Stimulated activated CD8-positive, alpha-beta memory T cell treated with anti-CD3 and anti-CD28 coated beads, Interleukin-4, amount 100 ng/mL, for 4 hours (primary cell): ENCODE measurements at places on chromosomes 7 and 10.

DNA sequence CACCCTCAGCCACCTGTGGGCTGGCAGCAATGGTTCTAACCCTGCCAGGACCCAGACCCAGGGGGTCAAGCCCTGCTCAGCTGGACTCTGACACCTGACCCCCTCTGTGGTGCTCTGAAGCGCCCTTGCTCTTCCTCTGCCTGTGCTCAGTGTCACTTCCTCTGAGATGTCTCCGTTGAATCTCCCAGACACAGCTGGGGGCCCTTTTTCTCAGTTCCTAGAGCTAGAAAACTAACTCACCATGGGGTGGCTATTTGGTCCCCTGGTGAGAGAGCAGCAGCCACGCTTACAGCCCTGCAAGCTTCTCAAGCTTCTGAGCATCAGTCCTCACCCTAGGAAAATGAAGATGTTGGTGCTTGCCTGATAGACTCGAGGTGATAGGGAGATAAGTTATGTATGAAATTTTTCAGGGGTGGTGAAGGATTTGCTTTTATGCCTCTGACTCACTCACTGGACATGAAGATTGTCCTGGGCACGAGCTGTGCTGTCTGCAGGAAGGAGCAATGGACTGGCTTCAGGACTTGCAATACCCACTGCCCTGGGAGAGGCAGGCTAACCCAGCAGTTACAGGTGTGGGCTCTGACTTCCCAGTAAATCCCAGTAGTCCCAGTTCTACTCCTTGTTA is 29.6 kb downstream of the COL13A1 start:
- no peak for DNase-seq

DNA sequence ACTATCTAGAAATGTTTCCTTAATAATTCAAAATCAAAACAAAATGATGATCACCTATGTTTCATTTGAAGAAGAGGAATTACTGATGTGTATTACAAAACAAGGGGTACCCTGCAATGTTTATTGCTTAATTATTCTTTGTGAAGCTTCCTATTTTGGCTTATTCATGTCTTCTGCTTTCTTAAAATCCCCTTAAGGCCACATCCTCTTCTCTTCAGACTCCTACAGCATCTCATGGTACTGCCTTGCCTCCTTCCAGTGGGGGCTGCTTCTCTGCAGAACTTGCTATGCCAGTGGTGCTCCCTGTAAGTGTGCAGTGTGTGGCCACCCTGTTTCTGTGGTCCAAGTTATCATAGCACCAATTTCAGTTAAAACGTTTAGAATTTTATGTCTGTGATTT is 35.0 kb downstream of the CCDC146 start:
- DNase-seq, result no peak

DNA sequence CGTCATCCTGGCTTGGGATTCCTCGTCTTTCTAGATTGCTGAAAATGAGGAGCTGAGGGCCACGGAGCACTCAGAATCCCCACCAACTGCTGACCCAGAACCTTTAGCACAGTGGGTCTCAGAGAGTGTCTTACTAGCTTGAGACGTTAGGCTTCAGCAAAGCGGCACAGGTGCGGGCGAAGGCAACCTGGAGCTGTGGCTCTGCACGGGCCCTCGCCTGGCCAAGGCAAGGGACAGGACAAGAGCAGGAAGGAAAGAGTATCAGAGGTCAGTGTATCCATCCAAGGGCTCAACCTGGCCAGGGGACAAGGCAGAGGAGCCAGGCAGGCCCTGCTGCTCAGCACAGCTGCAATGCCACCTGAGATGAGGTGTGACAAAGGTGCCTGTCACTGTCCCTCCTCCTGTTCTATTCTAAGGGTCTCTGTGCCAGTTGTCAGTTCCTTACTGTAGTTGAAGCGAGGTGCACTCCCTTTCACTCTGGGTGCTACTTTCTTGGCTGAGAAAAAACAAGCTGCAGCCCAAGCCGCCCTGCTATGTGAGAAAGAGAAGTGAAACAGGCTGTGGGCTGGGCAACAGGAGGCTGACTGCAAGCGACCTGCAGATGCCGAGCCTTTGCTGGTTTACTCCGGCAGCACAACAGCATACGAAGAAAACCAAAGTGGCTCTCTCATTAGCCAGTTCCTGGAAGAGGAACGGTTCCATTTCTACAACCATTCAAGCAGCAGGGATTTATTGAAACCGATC is 33.3 kb upstream of the KDM7A start:
- DNase-seq, result no peak

- no peak for DNase-seq
Measured at GRCh38 chr7:7421826-7422225, 113.8 kb downstream of the COL28A1 start.

DNA sequence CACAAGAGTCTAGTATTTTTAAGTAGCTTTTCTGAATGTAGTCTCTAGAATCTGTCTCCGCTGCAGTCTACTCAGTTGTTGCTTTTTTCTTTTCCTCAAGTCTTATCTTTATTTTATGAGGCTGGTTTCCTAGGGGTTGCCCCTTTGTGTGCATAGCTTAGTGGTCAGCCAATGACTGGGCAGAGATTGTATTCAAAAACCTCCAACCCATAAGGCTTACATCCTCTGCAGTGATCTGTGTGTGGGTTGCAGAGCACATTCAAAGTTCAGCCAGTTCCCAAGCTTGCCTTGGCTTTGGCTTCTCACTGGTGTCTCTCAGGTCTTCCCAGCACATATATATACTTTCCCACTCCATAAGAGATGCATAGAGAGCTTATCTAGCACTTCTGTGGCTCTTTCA is 160.0 kb upstream of the TCF7L2 start:
- DNase-seq, result no peak

GRCh38 chr7:19369182-19369581 is 224.0 kb upstream of the FERD3L start:
- DNase-seq, result no peak

- DNase-seq, result no peak
Measured at GRCh38 chr7:97094284-97094930, 23.1 kb upstream of the SDHAF3 start.

- no peak for DNase-seq
Measured at GRCh38 chr7:100585511-100586265, at the start of gene LRCH4. Gene LRCH4, minus strand, starts transcription at chr7:100586129. Its CDS starts 29 bp downstream, at chr7:100586100.

- no peak for DNase-seq
Measured at GRCh38 chr10:21399392-21400035, 126.0 kb downstream of the SKIDA1 start.

DNA sequence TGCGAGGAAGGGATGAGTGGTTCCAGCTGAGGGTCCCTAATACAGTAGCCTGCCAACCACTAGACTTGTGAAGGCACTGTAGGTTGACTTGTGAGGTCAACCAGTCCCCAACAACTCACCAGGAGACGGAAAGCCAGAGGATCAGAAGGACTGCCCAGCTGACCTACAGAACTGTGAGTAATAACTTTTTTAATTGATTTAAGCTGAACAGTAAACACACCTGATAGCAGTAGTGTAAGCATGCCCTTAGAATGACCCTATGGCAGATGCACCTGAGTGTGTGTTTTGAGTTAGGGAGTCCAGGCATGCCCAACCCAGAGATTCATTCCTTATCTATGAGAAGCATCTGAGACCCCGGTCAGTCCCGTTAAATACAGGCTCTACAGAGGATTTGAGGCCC is 14.1 kb downstream of the PRLHR start:
- no peak for DNase-seq

DNA sequence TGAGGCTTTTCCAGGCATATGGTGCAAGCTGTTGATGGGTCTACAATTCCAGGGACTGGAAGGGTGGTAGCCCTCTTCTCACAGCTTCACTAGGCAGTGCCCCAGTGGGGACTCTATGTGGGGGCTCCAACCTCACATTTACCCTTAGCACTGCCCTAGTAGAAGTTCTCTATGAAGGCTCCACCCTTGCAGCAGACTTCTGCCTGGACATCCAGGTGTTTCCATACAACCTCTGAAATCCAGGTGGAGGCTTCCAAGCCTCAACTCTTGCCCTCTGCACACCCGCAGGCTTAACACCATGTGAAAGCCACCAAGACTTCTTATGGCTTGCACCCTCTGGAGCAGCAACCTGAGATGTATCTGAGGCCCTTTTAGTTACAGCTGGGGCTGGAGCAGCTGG is 87.8 kb downstream of the ZNF777 start:
- no peak for DNase-seq

- no peak for DNase-seq
Measured at GRCh38 chr10:8138471-8138870, 84.0 kb downstream of the GATA3 start.

- no peak for DNase-seq
Measured at GRCh38 chr7:65004575-65004974, 1.9 kb downstream of the ERV3-1 start.

DNA sequence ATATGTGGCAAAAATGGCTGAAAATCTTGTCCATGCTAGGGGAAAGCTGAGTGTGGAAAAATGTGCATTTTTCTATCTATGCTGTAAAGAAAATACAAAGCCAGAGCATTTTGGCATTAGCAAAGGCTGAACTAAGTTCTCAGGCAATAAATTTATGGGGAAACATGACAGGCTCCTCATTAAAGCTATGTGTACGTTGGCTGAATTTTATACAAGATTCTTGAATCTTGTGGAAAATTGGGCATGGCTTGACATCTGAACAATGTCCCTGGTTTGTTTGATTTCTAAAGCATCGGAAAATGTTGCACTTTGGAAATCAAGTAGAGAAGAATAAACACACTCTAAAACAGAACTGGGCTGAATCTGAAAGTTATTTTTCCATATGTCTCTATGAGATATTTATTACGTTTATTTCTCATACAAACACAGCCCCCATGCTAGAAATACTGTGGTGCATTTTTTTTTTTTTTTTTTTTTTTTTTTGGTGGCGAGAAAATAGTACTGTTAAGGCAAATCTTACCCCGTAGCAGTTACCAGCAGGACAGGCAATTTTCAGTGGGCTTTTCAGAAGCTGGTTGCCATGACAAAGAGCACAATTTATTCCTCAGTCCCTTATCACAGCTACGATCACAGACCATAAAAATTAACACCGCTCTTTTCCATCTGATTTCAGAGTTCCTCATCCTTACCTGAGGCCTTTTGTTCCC is 16.9 kb downstream of the CPA1 start:
- DNase-seq, result no peak
